ENCODE measurements at places on chromosomes 3 and 15.

DNA sequence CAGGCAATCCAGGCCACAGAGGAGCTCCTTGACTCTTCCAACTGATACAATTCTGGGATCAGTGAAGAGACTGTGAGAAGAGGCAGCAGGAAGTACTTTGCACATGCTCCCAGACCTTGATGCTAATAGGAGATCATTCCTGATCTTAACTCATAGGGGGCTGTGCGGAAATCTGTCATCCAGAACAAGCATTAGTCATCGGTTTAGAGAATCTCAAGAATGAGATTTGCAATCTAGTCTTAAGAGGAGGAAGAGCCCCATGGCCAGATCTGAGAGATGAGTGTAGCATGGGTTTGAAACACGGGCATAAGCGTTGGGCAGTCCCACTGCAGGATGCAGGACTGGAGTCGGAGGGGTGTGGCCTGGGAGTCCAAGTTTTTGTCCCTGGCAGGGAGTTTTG is 1081.1 kb downstream of the NAALADL2 start:
- peak; percentile 87 for DNase-seq

GRCh38 chr3:10106919-10107318 is 1.1 kb downstream of the FANCD2OS start:
- no peak for DNase-seq

DNA sequence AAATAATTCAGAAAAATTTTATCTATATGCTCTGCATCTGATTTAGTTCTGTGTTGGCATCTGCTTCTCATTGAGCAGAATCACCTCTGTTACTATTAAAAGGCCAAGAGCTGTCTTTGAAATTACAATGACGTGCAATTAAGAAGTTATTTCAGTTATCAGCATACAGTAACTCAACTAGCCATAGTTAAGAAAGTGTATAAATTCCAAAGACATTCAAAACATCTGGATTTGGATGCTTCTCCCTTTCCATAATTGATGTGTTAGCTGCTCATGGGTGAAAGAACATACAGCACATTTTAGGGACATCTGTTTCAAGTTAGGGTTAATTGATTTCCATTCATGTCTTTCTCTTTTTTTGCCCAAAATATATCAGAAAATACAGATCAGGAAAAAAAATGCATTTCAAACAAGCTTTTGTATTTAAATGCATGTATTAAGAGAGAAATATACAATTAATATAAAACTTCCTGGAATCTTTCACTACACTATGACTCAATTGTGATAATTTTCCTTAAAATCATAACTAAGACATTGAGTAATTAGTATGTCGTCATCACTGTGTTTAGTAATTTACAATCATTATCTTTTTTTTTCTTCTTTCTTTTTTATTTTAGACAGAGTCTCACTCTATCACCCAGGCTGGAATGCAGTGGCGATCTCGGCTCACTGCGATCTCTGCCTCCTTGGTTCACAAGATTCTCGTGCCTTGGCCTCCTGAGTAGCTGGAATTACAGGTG is 82.7 kb upstream of the MBNL1 start:
- no peak for DNase-seq

- no peak for DNase-seq
Observed at GRCh38 chr3:12440927-12441714, 43.2 kb upstream of the TSEN2 start.

DNA sequence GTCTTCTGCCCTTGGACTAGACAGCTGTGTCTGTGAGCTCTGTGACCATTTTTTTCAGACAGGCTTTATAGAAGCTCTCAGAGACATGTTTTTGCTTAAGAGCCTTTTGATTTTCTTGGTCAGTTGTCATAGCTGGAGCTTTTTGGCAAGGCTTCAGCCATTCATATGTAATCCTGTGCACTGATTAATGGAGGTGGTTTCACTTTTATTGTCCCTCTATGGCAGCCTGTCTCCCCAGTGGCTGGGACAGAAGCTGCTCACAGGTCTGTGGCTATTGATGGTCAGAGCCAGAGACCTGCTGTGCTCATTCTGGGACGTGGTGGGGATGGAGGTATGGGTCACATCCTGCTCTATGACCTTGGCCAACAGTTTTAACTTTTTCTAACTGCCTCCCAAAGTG is 226.6 kb upstream of the LRRFIP2 start:
- DNase-seq = no peak

- DNase-seq = no peak
Observed at GRCh38 chr3:170644711-170645110, 58.8 kb upstream of the SLC7A14 start.

DNA sequence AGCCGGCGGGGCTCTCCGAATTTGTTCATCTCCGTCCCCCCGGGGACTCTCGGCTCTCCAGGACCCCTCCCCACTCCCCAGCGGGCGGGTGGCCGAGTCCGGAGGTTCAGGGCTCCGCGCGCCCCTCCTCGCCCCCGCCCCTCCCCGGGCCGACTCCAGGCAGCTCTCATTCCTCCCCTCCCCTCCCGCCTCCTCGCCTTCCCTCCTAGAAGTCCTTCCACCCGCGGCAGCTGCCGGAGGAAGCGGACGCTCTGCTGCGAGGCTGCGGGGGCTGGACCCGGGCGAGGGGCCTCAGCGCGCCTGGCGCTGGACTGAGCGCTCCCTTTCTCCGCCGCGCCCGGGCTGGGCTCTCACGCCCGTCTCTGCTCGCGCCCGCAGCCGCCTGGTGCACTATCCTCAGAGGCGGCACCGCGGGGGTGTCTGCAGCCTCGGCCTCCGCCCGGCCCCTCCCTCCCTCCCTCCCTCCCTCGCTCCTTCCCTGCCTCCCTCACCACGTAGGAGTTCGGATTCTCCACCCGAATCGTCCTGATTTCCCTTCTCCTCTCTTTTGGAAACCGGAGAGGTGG is at the start of gene ROBO2:
Gene ROBO2, plus strand, starts transcription at position 494 of the 566 bp plus-strand sequence. CDS start 687 bp downstream, outside the sequence.
- no peak for DNase-seq

Measured in HS-27A (cell line).